ENCODE measurements at places on chromosomes 6 and 20.

DNA sequence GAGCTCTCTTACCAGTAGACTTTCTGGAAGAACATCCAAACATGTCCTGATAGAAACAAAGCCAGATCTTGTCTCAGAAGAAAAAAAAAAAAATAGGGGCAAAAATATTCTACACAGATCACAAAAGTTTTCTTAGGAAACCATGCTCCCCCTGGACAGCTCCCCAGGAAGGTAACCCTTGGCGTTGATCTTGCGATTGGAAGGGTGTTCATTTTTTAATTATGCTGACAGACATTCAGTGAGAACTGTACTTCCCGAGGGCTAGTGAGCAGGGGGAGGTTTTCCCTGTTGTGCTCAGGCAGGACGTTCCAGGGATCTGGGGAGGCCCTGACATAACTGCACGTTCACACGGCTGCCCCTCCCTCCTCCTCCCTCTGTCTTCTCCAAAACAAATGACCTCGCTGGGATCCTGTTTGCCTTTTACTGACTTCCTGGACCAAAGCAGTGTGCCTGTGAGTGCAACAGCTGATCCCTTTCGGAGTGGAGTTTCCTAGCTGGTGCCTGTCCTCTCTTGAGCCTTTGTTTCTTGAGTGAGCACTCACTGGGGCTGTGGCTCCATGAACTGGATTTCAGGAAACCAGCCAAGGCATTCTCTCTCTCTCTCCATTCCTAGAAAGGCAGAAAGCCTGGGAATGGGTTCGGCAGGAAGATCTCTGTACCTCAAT lies 46.7 kb downstream of the MARCKS start:
- DNase-seq: peak; percentile 58

GRCh38 chr6:39114704-39115599 lies at the start of gene SAYSD1:
TSS of gene SAYSD1 (minus strand) at chr6:39115186. CDS start at chr6:39115089, 97 bp downstream.
- peak; percentile 88 for DNase-seq

DNA sequence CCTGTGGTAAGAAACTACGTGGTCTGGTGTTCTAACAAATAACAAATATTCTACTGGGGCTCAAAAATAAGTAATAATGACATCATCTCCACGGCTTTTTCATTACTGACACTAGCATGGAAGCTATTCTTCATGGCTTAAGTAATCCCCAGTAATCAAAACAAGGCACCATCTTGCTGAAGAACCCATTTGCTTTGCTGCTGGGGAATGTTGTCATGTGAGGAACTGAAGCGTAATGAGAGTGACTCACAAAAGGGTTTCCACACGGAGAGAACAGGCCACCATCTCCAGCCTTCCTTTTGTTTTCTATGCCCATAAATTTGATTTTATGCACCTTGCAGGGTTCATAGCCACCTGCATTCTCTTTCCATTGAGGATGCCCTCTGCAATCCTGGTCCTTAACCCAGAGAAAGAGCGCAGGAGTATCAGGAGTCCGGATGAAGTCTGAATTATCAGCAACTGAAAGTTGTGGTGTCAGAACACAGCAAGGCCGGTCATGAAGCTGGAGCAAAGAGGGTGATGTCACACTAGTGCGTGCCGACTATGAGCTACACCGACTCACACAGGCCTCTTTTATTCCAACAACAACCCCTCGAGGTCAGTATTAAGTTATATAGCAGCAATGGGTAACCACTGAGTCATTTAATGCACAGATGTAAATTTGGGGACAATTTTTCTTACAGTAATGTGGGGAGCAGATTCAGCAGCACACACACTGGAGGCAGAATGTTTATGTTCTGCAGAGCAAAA lies 173.7 kb upstream of the SSTR4 start:
- DNase-seq: peak; percentile 10

- no peak for DNase-seq
Observed at GRCh38 chr20:9852566-9852965, 13.7 kb upstream of the PAK5 start.

GRCh38 chr6:121694389-121694788 lies 258.9 kb downstream of the GJA1 start:
- DNase-seq: peak; percentile 30

DNA sequence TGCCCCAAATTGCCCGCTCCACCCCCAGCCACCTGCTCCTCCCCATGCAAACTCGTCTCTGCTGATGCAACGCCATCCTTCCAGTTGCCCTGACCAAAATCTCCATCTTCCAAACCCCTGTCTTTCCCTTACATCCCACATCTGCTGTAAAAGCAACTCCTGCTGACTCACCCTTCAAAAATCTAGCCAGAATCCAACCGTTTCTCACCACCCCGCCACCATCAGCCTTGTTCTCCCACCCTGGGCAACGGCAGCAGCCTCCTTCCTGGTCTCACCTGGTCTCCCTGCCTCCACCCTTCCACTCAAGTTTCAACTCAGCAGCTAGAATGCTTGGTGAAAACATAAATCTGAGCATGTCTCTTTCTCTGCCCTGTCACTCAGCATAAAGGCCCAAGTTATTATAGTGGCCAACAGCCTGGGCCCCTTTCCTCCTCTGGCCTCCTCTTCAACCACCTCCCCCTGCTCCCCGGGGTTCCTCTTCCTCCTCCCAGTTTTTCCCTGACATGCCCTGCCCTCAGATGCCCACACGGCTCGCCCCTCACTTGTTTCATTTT lies 7.2 kb upstream of the SYNJ2 start:
- peak; percentile 65 for DNase-seq

DNA sequence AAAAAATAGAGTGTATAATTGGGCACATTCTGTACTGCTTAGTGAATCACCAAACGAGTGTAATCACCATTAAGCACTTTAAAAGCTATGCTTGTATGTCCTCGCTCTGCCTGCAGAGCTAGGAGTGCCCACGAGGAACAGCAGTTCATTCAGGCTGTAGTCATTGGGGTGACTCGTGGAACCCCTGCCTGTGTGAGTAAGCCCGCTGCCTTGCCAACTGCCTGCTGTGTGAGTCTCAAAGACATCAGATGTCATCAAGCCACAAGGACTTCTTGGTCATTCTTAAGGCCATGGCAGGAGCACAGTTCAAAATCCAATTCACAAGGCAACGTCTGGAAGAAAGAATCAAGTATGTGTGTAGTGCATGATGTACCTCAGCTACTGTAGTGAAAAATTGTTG lies 60.4 kb downstream of the FOXO3 start:
- DNase-seq: peak; percentile 90

- peak; percentile 33 for DNase-seq
Observed at GRCh38 chr6:157047951-157048350, 270.8 kb downstream of the ARID1B start.

DNA sequence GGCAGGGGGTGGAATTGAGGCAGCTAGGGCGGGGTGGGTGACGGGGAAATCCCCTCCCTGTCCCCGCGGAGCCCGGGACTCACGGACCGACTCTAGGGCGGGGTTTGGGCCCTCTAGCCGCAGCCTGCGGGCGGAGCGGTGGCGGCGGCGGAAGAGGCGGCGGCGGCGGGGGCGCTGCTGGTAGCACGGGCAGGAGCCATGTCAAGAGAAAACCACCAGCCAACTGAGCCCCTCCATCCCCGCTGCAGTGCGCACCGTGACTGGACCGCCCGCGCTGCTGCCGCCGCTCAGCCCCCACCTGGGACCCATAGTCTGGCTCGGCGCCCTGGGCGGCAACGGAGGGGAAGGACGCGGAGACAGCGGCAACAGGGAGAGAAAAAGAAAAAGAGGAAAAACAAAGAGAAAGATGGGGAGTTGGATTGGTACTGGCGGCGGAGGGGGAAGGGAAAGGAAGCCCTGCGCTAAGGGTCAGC lies 1.2 kb upstream of the C6orf62 start:
- DNase-seq: peak; percentile 28

DNA sequence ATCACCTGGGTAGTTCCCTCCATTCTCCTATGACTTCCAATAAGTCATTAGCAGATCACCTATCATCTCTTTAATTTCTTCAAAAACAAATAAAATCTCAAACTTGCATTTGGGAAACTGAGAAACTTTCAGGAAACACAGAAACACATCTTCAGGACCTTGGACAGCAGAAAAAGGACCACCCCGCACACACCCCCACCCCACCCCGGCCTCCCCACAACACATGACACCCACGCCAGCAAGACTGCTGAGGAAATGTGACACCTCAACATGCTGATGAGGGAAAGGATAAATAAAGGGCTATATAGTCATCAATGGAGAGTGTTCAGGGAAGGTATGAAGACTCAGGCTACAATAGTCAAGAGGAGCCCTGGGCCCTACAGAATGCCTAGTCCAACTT lies 15.6 kb upstream of the TRIM39 start:
- no peak for DNase-seq

- DNase-seq: no peak
Observed at GRCh38 chr6:46748940-46749503, 2.3 kb downstream of the ANKRD66 start.

DNA sequence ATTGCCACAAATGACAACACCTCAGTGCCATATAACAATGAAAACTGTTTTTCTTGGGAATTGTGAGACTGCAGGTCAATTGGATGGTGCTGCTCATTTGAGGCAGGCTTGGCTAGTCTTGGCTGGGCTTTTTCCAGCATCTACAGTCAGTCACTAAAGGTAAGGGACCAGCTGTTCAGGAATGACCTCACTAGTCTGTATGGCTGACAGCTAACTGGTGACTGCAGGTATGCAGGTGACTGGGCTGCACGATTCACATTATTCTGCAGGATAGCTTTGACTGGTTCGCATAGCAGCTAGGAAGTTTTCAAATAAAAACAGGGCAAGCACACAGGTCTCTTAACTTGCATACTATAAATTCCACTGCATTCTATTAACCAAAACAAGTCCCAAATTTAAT lies 22.1 kb upstream of the HMGCLL1 start:
- DNase-seq: no peak

- no peak for DNase-seq
Observed at GRCh38 chr20:22106308-22106938, 401.0 kb downstream of the PAX1 start.

- no peak for DNase-seq
Observed at GRCh38 chr20:59393142-59393541, 92.7 kb downstream of the EDN3 start.

DNA sequence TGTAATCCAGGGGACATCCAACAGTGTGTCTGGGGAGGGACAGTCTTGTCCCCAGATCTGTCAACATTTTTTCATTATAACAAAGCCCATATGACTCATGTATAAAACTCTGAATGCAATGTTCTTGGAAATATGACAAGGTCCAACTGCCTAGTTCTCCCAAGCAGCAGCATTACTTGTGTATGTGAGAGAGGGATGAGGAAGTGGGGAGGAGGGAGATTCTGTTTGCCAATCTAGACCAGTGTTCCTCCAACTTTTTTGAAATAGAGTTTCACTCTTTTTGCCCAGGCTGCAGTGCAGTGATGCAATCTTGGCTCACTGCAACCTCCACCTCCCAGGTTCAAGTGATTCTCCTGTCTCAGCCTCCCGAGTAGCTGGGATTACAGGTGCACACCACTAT lies 394.8 kb downstream of the DHX35 start:
- DNase-seq: no peak

GRCh38 chr20:10619427-10619826 lies 54.4 kb downstream of the JAG1 start:
- peak; percentile 92 for DNase-seq

Data from IMR-90 (cell line).